Smooth muscle cell of trachea (primary cell): ENCODE measurements at places on chromosomes 6 and 20. TPM values are rescaled to one million over a fixed set of nuclear protein-coding genes. Genes with fewer than 3 reads are reported as not detected.

The DLK2 gene
- 0.66 TPM in 1 of 2 replicates, not detected in the other for total RNA-seq

The C20orf202 gene
- under 0.01 TPM in 2 replicates for total RNA-seq

The EEF1A2 gene
- total RNA-seq, result 0.87 and 8.6 TPM in 2 replicates

The ZNF311 gene
- total RNA-seq, result 1.8 and 1.9 TPM in 2 replicates

The RSPO3 gene
- 2.0 and 2.3 TPM in 2 replicates for total RNA-seq
